ENCODE measurements at places on chromosomes 16 and 17.

- no peak for DNase-seq
Observed at GRCh38 chr16:67936880-67937605, 393 bp upstream of the PSMB10 start.

GRCh38 chr16:82874672-82875071 is 247.9 kb downstream of the CDH13 start:
- no peak for DNase-seq

DNA sequence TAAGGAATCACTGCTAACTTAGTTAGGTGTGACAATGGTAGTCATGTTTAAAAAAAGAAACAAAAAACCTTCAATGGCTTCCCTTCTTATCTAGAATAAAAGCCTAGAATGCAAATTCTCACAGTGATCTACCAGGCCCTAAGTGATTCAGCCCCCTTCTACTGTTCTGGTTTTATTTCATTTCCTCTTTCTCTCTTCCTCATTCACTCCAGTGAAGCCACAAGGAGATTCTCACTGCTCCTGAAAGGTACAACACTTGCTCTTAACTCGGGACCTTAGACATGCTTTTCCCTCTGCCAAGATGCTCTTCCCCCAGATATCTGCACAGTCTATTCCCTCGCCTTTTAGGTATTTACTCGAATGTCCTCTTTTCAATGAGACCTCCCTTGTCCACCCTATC is 3.7 kb downstream of the PIGS start:
- no peak for DNase-seq

DNA sequence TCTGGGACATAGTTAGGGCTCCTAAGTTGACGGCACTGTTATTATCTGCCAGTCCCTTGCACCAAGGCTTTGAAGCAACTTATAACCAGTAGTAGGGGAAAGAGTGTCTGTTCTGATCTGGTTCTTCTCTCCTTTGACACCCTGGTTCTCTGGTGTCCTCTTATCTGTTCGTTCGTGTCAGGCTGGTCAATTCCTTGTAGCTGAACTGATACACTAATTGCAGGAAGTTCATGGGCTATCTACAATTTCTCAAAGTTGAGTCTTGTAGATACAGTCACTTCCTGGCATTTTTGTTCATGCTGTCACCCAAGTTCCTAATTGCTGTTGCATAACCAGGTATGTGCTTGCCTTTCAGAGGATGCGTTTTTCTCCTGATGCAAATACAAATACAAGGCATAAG is 17.3 kb upstream of the MYO1D start:
- DNase-seq, result no peak

GRCh38 chr17:51493206-51493605 is 232.9 kb downstream of the UTP18 start:
- DNase-seq, result no peak

GRCh38 chr17:45035848-45036247 is 15.6 kb downstream of the DCAKD start:
- no peak for DNase-seq

GRCh38 chr16:89449726-89450335 is 40.5 kb downstream of the ANKRD11 start:
- no peak for DNase-seq

GRCh38 chr17:20315821-20316220 is 151.5 kb downstream of the LGALS9B start:
- DNase-seq, result no peak

GRCh38 chr16:84475643-84476240 is 28.7 kb downstream of the MEAK7 start:
- DNase-seq, result peak; percentile 52

GRCh38 chr16:53084746-53085334 is 30.0 kb downstream of the CHD9 start:
- no peak for DNase-seq

- peak; percentile 90 for DNase-seq
Observed at GRCh38 chr16:66382966-66383299, 16.4 kb downstream of the CDH5 start.

DNA sequence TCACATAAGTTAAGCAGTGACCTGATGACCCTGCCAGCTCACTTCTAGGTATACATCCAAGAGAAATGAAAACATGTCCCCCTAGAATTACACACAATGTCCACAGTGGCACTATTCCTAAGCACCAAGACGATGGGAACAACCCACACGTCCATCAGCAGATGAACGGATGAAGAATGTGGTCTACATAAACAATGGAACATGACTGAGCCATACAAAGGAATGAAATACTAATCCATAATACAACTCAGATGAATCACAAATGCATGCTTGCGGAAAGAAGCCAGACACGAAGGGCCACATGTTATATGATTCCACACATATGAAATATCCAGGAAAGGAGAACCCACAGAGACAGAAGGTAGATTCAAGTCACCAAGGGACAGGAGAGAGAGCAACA is 17.4 kb downstream of the USP22 start:
- peak; percentile 51 for DNase-seq

DNA sequence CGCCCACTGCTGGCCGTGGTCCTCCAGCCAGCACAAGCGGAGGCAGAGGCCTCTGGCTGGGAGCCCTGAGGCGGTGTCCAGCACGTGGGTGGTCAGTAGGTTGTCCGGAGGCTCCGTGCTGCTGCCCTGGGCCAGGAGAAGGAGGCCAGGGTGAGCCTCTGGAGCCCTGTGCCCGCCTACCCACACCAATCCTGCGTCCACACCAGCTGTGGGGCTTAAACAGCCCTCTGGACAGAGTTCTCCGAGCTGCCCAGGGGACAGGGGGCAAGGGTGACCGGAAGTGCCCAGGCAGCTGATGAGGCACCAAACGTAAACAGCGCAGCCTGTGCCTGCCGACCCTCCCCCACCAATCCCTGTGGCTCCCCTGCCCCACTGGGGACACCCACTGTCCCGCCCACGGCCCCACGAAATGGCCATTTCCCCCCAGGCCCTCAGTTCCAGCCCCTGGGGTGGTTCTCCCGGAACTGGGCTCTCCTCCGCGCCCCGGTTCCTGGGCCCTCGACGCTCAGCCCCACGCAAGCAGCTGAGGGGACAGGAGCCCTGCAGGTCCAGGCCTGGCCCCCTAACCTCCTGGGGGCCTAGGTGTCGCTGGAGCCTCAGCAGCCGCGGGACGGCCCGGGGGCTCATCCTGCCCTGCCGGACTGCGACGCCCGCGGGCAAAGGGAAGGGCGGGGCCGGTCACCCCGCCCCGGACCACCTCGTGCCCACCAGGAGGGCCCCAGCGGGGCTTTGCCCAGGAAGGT is 27.9 kb upstream of the DBNDD1 start:
- peak; percentile 63 for DNase-seq

- peak; percentile 64 for DNase-seq
Observed at GRCh38 chr16:80924372-80924978, 82.2 kb downstream of the CMC2 start.

GRCh38 chr16:55651841-55652824 is 3.7 kb upstream of the SLC6A2 start:
- DNase-seq, result no peak

DNA sequence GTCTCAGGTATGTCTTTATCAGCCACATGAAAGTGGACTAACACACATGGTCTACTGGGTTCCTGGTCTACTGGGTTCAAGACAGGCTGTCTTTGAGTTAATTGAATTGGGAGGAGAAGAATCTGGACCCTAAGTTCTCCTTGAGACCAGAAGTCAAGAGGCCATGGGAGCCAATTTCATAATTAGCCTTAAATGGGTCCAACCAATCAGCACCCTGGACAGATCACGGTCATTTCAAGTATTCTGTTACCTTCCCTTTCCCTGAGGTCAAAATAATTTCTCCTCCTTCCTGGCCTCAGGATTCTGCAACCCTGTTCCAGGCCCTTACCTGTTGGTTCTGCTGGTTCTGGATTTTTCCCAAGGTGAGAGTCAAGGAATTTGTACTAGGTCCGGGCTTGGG is 23.8 kb downstream of the OSBPL7 start:
- DNase-seq, result peak; percentile 17

- DNase-seq, result no peak
Observed at GRCh38 chr16:12519986-12520385, 283.7 kb downstream of the CPPED1 start.

- no peak for DNase-seq
Observed at GRCh38 chr16:79842197-79842596, 241.7 kb upstream of the MAF start.

Data from amniotic epithelial cell (primary cell).